ENCODE measurements at places on chromosomes 1 and 21.

DNA sequence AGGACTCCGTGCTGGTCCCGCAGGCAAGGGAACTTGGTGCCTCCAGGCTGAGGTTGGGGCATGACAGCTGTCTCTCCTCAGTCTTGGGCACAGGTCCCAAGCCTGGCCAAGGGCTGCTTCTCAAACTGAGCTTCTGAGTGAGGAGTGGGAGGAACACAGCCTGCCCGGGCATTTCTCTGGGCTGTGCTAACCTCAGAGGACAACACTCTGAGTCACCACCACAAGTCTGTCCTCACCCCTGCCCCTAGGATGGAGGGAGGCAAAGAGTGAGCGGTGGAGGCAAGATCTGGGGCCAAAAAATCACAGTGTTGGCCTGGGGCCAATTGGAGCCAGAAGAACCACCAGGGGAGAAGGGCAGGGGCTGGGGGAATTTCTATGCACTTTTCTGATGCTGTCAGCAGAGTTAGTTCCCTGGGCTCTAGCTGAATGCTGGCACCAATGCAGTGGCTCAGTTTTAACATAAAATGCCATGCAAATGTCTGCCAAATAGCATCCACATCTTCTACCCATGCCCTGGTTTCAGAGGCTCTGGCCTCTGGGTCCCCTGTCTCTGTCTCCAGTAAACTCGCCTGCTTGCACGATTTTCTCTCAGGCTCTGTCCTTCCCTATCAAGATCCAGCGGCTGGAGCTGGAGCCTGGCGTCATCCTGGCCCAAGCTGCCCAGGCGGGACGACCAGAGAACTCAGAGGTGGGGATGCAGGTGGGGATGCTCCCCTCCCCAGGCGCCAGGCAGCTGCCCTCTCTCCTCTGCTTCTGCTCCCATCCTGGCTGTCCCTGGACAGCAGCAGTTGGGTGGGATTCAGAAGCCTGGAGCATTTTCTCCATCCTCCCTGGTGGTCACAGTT lies 11.0 kb upstream of the CDK18 start:
- no peak for DNase-seq

DNA sequence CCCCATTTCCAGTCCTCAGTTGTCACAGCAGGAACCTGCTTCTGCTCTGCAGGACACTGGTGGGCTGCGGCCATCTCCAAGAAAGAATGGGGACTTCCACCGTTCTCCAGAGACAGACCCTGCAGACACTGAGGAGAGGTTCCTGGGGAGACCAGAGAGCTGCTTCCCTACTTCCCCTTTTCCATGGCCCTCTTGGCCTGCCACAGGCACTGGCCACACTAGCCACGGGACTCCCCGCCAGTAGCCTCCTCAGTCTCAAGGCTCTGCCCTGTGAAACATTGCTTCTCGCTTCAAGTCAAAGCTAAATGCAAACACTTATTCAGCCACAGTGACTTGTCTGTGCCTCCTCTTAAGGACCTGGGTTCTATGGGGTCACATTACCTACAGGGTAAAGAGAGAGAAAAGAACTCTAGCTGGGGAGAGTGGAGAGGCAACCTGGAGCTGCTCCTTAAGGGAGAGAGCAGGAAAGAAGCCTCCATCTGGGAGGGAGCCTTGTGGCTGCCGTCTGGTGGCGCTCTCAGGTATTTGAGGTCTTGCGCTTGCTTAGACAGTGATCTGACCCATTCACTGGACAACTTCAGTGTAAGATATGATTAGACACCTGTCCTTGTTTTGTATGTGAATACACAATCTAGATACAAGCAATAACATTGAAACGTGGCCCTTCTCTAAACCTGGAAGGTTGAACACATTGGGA lies 5.4 kb upstream of the SLAMF8 start:
- DNase-seq = no peak

DNA sequence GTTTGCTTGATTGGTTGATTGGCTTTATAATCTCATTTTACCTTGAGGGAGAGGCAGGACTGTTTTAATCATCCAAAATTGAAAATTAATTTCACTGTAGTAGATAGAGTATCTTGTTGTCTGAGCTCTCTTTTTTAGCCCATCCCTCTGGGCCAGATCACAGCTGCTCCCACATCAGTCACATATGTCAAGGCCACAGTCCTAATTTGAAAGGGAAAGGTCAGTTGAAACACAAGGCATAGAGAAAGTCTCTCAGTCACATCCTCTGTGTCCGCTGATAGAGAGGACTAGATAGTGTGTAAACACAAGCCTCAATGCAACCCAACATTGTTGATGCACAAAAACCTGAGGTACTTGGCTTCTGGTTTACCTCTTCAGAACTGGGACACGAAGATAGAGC lies 6.8 kb downstream of the C1orf74 start:
- DNase-seq = no peak

- no peak for DNase-seq
These were observed 50.8 kb upstream of the SSBP3 start for GRCh38 chr1:54456921-54457529.

GRCh38 chr1:64515427-64515826 lies 45.5 kb downstream of the CACHD1 start:
- DNase-seq = no peak

- DNase-seq = no peak
These were observed 4.1 kb downstream of the SH3BP5L start for GRCh38 chr1:248821641-248822040.

DNA sequence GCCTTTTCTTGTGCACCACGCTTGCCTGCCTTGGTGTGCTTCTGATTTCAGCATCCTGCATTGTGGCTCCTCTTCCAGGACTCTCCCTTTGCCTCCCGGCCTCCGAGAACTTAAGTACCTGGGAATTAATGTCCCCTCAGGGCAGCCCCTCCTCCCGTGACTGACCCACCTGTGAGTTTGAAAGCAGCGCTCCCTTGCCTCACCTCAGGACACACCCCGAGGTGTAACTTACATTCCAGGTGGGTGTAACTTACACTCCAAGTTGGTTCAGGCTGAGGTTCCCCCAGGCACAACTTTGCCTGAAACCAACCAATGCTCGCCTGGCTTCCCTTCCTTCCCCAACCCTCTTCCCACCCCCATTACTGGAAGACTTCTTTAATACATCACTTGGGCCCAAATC lies 161.4 kb downstream of the KAZN start:
- no peak for DNase-seq

GRCh38 chr21:27371115-27371974 lies 404.5 kb upstream of the ADAMTS5 start:
- no peak for DNase-seq

- no peak for DNase-seq
These were observed 21.6 kb downstream of the HLX start for GRCh38 chr1:220900842-220901241.

- DNase-seq = no peak
These were observed 36.5 kb upstream of the KIF21B start for GRCh38 chr1:201059871-201060555.

- peak; percentile 9 for DNase-seq
These were observed 261.1 kb downstream of the SIPA1L2 start for GRCh38 chr1:232368821-232369321.

DNA sequence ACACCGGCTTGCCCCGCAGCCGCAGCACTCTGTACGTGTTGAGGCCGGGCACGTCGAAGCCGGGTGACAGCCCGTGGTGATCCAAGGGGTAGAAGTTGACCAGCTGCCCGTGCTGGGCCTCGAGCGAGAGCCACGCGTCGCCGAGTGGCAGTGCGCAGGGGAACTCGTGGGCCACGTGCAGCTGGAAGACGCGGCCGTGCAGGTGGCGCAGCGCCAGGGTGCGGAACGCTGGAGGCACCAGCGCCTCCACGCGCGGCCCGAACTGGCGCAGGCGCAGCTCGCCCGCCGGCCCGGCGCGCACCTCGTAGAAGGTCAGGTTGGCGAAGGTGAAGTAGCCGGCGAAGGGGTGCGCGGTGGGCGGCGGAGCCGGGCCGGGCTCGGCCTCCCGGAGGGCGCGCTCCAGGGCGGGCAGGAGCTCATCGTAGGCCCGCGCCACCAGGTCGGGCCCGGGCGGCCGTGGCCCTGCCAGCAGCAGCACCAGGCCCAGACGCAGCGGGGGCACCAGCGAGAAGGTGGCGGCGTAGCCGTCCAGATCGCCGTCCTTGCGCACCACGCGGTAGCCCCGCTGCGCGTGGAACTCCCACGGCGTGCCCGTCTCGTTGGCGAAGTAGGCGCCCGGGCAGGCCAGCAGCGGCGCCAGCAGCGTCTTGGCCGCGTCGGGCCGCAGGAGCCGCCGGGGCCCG lies 19.5 kb downstream of the LACTBL1 start:
- DNase-seq = no peak

DNA sequence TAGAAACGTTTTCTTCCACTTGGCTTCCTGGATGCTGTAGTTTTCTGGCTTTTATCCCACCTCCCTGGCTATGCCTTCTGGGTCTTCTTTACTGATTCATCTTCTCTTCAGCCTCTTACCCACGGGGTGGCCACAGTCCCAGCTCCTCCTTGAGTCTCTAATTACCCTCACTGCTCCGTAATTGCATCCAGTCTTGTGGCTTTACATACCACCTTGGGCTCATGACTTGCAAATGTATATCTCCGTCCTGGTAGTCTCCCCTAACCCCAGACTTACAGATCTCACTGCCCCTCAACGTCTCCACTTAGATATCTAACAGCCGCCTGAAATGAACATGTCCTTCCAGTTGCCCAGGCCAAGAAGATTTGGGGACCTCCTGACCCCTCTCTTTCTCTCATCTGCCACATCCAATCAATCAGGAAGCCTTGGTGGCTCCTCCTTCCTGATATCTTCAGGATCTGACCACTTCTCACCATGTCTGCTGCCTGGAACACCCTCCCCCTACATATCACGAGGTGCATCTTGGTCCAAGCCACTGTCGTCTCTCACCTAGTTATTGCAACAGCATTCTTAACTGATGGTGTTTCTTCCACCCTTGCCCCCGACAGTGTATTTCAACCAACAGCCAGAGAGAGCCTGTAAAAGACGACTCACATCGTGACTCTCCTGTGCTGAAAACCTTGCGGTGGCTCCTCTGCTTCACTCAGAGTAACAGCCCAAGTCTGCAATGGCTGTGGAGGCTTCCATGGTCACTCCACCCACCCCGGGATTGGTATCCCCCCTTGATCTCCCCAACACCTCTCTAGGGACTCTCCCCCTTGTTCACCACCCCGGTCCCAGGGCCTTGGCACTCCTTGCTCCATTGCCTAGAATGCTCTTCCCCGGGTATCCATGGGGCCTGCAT lies 219.0 kb upstream of the POU3F1 start:
- DNase-seq = no peak

DNA sequence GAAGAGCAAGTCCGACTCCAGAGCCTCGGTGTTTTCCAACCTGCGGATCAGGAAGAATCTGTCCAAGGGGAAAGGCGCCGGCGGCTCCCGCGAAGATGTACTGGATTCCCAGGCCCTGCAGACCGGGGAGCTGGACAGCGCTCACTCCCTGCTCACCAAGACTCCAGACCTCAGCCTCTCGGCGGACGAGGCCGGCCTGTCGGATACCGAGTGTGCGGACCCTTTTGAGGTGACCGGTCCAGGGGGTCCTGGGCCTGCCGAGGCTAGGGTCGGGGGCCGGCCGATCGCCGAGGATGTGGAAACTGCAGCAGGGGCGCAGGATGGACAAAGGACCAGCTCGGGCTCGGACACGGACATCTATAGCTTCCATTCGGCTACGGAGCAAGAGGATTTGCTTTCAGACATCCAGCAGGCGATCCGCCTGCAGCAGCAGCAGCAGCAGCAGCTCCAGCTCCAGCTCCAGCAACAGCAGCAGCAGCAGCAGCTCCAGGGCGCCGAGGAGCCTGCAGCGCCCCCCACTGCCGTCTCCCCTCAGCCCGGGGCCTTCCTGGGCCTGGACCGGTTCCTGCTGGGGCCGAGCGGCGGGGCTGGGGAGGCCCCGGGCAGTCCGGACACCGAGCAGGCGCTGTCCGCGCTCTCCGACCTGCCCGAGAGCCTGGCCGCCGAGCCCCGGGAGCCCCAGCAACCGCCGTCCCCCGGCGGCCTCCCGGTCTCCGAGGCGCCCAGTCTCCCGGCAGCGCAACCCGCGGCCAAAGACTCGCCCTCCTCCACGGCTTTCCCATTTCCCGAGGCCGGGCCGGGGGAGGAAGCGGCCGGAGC lies 827 bp downstream of the FMN2 start:
- peak; percentile 78 for DNase-seq

DNA sequence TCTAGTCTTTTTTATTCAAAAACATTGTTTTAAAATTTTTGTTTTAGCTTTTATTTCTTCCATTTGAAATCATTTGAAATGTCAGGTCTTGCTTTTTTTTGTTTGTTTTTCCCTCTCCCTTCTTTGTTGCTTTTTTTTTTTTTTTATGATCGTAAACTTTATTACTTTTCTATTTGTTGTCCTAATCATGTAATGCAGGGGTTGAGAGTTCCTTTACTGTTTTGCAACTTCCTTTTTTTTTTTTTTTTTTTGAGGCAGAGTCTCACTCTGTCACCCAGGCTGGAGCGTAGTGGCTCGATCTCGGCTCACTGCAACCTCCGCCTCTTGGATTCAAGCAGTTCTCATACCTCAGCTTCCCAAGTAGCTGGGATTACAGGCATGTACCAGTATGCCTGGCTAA lies 24.8 kb downstream of the IVNS1ABP start:
- DNase-seq = no peak

DNA sequence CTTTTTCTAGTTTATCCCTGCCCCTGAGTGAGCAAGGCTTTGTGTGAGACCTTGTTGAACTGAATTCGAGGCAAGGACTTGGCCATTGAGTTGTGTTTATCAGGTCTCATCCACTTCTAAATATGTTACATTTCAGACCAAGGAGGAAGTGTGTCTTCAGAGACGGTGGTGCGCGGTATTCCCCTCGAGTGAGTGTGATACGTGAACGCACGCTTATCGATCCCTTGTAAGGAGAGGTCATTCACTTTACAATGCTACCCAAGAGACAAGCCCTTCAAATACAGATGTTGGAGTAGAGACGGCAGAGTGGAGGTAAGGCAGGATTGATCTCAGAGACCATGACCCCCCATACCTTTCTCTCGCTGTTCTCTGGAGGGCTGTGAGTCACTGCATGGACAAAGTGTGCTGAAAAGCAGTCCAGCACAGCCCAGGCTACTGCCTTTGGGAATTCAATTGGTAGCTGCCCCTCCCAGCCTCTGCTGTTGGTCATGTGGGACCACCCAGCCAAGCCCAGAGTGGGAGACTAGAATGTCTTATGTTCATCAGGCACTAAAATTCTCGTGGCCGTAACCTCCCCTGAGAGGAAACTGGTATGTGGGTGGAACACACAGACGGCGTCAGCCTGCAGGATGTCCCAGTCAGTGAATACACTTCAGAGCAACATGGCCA lies 16.3 kb upstream of the MTARC1 start:
- DNase-seq = no peak

GRCh38 chr1:77652268-77652667 lies 30.2 kb downstream of the ZZZ3 start:
- DNase-seq = no peak

DNA sequence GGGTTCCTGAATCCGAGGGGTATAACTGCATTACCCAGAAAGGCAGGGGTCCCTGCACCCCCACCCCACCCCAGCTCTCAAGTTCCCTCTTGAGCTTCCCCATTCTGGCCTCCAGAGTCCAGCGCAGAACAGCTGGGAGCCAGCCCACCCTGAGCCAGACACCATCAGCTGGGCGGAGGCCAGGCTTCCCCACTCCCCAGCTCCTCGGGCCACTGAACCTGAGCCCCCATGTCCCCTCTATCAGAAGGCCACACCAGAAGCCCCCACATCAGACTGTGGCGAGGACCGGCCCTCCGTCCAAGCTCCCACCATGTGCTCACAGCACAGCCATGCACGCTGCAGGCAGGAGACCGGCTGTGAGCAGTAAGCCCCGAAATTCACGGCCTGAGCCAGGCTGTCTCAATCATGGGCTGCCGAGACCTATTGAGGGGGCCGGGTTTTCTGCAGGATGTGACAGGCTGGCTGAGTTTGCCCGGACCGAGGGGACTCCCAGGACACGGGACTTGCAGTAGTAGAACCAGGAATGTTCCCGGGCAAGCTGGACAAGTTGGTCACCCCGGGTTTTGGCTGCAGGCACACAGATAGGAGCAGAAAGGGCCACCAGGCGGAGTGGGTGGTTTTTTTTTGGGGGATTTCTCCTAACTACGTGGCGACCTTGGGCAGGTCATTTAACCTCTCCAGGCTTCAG lies 25.5 kb upstream of the TNFRSF1B start:
- no peak for DNase-seq
